Esophagus mucosa (tissue), 1 donor: ENCODE measurements at places on chromosomes 2 and 18. TPM values are rescaled to one million over a fixed set of nuclear protein-coding genes. Genes with fewer than 3 reads are reported as not detected.

Gene FAM124B
- 0.36 TPM for total RNA-seq

Gene HDAC4
- 33.9 TPM for total RNA-seq

Gene ACKR3
- total RNA-seq, result 6.3 TPM

Gene ALPP
- not detected for total RNA-seq

Gene KIF5C
- total RNA-seq, result 0.08 TPM

Gene GREB1L
- not detected for total RNA-seq

Gene ITPRIPL1
- total RNA-seq, result 1.8 TPM

Gene NRP2
- total RNA-seq, result 20.0 TPM

Gene TMEM237
- 24.9 TPM for total RNA-seq

Gene MLPH
- total RNA-seq, result 5.3 TPM

Gene HJURP
- 9.4 TPM for total RNA-seq

Gene IL18R1
- total RNA-seq, result 1.1 TPM

Gene ZNF519
- 6.7 TPM for total RNA-seq

Gene DLGAP1
- 0.28 TPM for total RNA-seq

Gene ADRA2B
- total RNA-seq, result not detected

Gene MRPL30
- 25.7 TPM for total RNA-seq

Gene DUSP28
- 3.7 TPM for total RNA-seq

Gene CRACDL
- total RNA-seq, result 6.6 TPM

Gene DYSF
- total RNA-seq, result 3.4 TPM

Gene MYOM1
- total RNA-seq, result 0.32 TPM

Gene TAF4B
- 3.3 TPM for total RNA-seq

Gene MATN3
- 0.56 TPM for total RNA-seq

Gene TOGARAM2
- 0.16 TPM for total RNA-seq

Gene GKN2
- total RNA-seq, result not detected

Gene FAM110C
- 44.3 TPM for total RNA-seq

Gene CFAP210
- not detected for total RNA-seq

Gene POMC
- total RNA-seq, result 0.44 TPM

Gene EVX2
- total RNA-seq, result not detected

Gene STAMBP
- 33.5 TPM for total RNA-seq

Gene AP1S3
- total RNA-seq, result 20.8 TPM

Gene ECEL1
- not detected for total RNA-seq

Gene SLC4A3
- 3.0 TPM for total RNA-seq

Gene FSIP2
- 0.24 TPM for total RNA-seq

Gene PLB1
- 1.6 TPM for total RNA-seq
